PC-9 (cell line): ENCODE measurements at places on chromosomes 1 and 21. TPM values are rescaled to one million over a fixed set of nuclear protein-coding genes. Genes with fewer than 3 reads are reported as not detected.

DNA sequence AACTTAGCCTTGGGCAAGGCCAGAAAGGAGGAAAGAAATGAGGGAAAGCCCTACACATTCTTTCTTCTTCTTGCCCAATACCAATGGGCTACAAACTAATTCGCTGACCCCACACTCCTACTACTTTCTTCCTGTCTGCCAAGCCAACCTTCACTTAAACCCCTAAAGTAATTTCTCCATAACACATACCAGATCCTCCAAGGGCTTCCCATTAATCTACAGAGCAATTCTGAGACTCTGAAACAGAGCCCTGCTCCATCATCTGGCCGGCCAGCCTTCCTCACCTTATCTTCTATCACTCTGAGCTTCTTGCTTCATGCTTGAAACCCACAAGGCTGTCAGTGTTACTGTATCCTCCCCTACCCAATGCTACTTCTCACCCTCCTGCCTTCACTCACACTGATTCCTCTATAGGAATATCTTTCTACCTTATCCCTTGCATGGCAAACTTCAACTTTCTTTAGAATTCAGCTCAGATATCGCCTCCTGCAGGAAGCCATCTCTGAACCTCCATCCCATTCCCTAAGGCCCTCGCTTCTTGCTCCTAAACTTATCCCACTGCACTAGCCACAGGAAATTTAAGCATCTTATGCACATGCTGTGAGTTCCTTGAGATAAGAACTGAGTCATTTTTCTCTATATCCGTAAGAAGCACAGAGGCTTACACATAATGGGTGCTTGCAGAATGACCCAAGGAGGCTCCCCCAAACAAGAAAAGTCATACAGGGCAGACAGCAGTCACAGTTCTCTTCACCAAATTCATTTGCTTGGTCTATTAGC is 81.9 kb downstream of the JAK1 start:
- no peak for DNase-seq

DNA sequence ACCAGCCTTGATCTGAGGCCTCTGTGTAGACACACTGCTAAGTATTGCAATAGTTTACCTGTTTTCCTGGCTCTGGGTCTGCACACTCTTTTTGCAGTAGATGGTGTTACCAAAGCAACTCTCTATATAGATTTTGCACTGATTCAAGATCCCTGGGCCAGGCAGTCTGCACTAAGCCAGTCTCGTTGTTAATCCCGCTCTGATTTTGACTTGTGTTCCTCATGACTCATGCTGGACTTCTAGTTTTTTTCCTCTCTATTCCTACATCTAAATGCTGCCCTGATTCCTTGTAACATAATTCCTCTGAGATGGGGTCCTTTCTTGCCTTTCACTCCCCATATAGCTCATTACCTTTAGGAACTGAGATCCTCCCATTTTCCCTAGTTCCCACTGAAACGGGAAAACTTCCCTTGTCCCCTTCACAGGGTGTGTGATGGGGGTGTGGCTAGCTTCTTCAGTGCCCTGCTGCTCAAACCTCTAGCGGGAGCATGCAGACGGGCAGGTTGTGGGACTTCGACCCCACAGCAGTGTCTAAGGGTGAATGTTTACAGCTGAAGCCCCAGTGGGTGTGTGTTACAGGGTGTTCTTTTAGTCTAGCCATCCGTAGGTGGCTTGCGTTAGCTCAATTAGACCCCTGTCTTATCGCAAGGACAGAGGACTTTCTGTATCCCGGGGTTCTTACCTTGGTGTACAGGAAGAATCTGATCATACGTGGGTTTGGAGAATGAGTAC is 106.5 kb upstream of the RAB3GAP2 start:
- DNase-seq = no peak

DNA sequence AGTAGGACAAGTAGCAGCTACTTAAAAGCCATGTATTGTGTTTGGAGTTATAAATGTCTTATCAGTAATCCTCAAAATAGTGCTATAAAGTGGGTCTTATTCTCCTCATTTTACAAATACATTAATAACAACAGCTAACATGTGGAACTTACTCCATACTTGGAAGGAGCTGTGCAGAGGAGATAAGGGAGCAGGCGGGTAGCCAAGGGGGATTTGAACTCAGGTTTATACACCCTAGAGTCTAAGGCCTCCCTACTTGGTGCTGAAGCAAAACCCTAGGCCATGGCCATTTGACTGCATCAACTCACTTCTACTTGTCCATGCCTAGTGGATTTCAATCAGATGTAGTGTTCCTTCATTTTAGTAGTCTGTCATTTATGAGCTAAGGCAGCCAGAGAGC is 72.1 kb downstream of the LMO4 start:
- no peak for DNase-seq

AIRE gene
- total RNA-seq = not detected in 2 replicates
